ENCODE measurements at places on chromosomes 6 and 20.
A peak's percentile ranks its signal among the peaks of the same experiment; 100 is the strongest.

DNA sequence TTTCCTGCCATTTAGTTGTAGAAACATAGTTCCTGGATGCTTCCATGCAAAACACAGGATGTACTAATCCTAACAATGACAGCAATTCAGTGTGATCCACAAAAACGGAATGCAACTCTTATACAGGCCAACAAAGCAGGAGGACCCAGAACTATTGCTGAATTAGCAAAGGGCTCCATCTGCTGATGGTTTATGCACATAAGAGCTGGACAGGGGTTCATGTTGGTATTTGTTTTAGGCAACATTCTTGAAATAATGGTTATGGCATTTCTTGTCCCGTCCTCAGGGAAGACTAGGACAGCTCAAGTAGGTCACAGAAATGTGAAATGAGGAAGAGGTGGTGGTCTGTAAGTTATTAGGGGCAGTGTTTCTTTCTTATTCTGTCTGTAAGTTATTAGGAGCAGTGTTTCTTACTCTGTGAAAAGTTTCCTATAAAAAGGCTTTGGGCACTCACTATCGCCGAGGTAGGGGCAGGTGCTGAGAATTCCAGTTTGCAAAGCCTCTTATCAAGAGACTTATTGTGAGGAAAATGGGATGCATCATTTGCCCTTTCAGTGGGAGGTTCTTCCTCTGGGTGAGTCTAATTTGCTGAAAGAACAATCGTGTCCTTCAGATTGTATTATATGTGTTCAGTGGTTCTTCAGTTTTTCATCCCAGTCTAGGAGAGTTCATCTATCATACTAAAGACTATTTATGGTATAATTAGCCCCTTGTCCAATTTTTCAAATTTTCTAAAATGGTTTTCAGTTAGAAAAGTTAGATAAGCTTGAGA, 171.1 kb downstream of the MCHR2 start:
- DNase-seq, result peak; percentile 71

GRCh38 chr6:84975316-84975715, 210.9 kb upstream of the TBX18 start:
- no peak for DNase-seq

DNA sequence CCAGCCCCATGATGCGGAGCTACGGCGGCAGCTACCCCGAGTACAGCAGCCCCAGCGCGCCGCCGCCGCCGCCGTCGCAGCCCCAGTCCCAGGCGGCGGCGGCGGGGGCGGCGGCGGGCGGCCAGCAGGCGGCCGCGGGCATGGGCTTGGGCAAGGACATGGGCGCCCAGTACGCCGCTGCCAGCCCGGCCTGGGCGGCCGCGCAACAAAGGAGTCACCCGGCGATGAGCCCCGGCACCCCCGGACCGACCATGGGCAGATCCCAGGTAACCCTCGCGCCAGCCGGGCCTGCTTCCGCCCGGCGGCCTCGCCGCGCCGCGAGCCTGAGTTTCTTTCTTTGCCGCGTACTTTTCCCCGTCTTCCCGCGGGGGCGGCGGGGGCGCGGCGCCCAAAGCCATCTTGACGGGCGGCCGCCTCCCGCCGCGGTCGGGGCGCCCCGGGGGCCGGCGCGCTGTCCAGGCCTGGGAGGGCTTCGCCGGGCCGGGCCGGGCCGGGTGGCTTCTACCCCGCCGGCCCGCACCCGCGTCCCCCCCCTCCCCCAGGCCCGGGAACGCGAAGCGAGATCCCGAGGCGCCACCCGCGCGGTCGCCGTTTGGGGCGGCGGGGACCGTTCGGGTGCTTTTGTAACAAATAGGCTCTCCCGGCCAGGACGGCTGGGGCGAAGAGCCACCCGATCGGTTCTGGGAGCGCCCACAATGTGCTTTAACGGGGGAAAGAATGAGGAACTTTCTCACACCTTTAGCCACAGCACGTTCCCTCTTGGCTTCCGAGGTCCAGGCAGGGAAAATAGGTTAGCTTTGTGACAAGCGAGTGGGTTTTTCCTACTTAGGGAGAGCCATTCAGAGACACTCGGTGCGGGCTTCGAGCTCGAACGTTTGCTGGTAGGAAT, 2.3 kb downstream of the ARID1B start:
- DNase-seq, result peak; percentile 41

GRCh38 chr6:2998998-2999617, 586 bp upstream of the NQO2 start:
- DNase-seq, result peak; percentile 83

GRCh38 chr20:57990396-57990987, 238.0 kb downstream of the ANKRD60 start:
- peak; percentile 71 for DNase-seq

GRCh38 chr6:89660981-89661380, 22.4 kb upstream of the LYRM2 start:
- DNase-seq, result no peak

GRCh38 chr6:42452171-42453030, 675 bp upstream of the TRERF1 start:
- DNase-seq, result peak; percentile 84

DNA sequence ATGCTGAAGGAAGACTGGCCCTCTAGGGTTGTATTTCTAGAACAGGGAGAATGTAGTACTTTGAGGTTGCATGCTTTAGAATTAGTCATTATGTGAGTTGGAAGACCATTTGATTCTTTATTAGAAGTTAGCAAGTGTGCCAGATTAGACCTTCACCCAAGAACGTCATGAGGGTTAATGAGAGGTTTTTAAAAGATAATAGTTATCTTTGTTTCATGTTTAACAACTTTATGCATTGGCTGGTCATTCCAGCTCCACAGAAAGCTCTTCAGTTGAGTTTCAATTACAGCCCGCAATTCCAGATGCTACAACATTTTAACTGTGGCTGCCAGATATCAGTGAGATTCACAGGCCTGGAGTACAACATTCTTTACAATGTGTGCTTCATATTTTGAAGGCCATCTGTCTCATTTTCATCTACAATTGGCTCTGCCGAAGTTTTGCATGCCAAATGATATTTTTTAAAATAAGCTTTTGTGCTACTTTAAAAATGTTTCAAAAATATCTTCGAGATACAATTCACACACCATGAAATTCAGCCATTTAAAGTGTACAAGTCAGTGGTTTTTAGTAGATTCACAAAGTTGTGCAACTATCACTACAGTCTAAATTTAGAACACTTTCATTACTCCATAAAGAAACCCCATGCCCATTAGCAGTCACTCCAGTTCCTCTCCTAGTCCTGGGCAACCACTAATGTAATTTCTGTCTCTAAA, 61.1 kb upstream of the FBXO30 start:
- DNase-seq, result no peak

Measured in EL (cell line).